ENCODE measurements at places on chromosomes 11 and 22.

GRCh38 chr22:47865626-47866025 is 1103.2 kb downstream of the TBC1D22A start:
- DNase-seq, result no peak

GRCh38 chr22:36753916-36754315 is 22.0 kb downstream of the IFT27 start:
- DNase-seq, result no peak

DNA sequence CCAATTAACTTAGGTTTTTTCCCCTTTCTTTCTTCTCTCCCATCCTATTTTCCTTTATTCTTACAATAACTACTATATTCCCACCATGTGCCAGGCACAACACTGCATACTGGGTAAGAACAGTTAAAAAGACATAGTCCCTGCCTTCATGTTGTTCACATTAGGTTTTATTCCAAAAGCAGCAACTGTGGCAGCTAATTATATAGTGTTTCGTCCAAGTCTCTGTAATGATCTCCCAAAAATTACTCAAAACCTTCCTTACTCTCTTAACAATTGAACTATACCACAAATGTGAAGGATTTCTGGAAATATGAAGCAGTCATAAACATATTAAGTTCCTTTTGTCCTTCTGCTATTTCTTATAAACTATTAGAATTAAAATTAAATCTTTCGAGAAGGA is 184.1 kb upstream of the C11orf58 start:
- no peak for DNase-seq

DNA sequence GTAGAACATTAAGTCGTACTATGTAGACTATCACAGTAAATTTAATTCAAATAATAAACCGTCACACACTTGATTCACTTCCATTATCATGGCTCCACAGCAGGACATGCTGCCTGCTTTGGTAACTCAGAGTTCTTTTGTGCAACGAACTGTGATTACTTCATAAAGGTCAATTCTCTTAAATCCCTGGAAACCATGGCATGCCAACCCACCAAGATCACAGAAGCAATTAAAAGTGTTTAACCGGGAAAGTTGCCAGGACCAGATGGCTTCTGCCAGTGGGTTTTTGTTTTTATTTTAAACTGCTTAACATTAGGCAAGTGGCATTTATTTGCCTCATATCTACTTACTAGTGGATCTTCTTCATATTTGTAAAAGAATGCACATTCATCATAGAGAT is 1162.1 kb downstream of the DLG2 start:
- DNase-seq, result no peak

- DNase-seq, result no peak
Observed at GRCh38 chr11:62921201-62921572, at the start of gene CHRM1. TSS of gene CHRM1 (minus strand) at chr11:62921363. CDS start at chr11:62911100, 10,263 bp downstream.

- no peak for DNase-seq
Observed at GRCh38 chr11:125346179-125346530, 149.9 kb downstream of the FEZ1 start.

DNA sequence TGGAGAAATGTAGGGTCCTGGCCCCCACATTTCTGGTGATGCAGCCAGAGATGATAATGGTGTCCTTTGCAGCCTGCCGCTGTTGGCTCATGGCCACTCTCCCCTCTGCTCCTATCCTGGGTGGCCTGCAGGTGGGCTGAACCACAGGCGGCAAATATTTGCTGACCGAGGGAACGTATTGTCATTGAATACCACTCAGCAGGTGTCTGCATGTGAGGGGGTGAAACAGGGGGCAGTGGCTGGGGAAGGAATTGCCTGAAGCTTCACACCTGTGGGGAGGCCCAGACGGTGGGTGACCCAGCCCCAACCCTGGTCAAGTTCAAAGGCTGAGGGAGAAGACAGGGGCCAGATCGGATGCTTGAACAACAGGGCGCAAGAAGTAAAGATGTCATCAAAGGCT is 73.3 kb upstream of the WNT11 start:
- DNase-seq, result no peak

DNA sequence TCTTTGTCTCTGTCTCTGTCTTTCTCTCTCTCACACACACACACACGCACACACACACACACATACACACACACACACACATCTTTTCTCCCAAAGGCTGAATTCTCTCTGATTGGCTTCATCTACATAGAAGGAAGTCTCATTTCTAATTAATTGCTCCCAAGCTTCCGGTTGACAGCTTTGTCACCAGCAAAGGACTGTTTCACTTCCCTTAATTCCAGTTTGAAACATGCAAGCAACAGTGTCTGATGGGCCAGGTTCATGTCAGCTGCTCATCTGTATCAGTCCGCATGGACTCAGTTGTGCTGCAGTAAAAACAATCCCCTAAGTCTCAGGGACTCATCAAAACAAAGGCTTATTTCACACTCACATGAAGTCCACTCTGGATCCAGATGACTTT is 16.2 kb upstream of the PVALB start:
- no peak for DNase-seq

DNA sequence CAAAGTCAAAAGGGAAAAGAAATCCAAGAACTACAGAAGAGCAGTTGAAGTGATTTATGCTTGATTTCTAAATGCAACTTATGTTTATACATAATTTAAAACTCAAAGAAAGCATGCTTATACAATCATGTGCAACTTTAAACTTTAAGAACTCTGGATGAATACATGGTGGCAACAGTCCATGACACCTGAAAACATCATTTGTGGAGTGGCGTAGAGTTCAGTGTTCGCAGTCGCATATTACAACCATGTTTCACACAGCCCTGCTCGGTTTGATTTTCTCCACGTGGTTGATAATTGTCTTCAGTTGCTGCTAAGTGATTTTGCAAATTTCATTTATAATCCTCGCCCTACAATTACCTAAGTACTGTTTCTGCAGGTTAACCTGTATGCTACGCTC is 45.4 kb downstream of the DKK3 start:
- DNase-seq, result no peak

DNA sequence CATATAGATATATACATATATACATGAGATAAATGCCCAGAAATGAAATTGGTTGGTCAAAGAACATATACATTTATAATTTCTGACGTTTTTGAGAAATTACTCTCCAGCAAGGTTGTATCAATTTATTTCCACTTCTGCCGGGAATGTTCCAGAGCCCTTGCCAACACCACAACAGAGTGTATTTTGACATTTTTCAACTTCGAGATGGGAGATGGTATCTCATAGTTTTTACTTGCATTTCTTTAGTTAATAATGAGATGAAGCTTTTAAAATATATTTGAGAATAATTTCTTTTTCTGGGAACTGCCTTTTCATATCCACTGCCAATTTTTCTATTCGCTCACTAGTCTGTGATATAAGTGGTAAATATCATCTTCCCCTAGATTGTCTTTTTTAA is 19.3 kb upstream of the CLMP start:
- DNase-seq, result no peak

DNA sequence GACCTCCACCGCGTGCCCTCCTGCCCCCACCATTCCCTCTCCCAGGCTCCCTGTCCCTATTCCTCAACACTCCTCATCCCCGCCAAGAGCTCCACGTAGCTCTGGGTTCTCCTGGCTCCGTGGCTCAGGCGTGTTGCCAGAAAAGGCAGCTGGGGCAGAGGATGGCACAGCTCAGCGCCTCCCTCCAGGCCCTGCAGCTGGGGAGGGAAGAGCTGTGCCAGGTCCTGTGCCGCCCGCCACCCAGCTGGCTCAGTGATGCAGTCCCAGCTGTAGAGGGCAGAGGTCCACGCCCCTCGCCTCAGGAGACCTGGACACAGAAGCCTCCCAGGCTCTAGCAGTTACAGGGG is 4.2 kb downstream of the ARHGAP1 start:
- DNase-seq, result no peak

DNA sequence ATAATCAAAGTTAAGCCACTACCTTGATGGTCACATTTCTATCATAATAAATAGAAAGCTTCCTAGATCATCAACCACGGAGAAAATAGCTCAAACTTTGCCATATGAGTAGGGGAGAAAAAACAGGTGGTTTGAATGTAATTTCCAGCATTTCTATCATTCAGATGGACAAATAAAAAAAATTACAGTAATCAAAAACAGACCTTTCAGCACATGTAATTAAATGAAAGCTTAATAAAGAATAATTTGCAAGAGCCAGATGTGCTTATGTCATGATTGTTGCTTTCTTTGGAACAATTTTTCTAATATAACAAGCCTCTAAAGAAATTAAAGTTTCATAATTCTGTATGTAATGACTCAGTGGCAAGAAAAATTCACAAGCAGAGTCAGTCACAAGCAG is 297.0 kb downstream of the SOX6 start:
- no peak for DNase-seq

- DNase-seq, result no peak
Observed at GRCh38 chr11:81220146-81220895, 1513.3 kb downstream of the FAM181B start.

DNA sequence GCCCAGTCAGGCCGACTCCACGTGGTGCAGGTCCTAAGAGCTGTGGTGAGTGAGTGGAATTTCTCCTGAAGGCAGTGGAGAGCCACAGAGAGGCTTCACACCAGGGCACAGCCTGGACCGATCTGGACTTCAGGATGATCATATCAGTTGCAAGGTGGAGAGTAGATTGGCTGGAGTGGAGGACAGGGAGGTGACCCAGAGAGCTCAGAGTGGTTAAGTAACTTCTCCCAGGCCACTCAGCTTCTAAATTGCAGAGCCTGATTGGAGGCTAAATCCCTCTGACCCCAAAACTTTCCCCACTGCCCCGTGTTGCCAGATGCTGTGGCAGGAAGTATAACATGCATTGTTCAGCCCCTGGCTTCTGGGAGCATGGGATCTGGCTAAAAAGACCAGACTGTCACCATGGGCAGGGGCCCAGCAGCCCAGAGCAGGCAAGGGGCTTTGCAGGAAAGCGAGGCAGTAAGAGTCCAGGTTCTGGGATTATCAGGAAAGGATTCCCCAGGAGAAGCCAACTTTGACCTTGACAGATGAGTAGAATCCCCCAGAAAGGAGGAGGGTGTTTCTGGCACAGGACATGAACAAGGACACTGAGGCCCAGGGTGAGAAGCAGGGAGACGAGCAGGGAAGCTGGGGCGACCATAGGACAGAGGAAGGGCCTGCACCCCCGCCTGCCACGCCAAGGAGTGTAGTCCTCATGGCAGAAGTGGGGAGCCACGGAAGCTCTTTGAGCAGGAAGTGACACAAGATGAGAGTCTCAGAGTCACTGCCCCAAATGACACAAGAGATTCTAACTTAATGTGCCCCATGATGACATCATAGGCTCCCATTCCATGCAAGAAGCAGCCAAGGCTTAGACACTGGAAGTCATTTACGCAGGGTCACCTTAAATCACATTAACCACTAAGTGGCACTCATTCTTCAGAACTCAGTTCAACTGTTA is 4.8 kb downstream of the SLC35C1 start:
- no peak for DNase-seq

DNA sequence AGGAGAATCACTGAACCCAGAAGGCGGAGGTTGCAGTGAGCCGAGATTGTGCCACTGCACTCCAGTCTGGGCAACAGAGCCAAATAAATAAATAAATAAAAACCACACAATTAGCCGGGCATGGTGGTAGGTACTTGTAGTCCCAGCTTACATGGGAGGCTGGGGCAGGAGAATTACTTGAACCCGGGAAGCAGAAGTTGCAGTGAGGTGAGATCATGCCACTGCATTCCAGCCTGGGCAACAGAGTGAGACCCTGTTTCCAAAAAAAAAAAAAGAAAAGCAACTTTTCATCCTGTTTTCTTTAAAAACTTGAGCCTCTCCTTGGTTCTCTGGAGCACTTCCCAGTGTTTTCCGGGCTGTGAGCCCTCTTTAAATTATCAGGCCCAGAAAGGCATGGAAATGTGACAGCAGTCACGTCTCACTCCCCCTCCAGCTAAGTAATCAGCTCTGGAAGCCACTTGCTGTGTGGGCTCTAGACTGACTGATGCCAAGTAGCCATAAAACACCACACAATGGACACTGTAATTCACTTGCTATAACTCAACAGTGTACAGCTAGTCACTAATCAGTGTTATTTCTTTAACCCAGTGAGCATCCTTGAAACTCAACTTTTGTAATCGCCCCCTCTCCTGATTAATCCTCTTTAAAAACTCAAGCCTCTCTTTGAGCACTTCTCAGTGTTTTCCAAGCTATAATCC is 13.0 kb upstream of the MCHR1 start:
- no peak for DNase-seq

- DNase-seq, result no peak
Observed at GRCh38 chr22:39439170-39439569, 17.6 kb upstream of the MGAT3 start.

GRCh38 chr11:6260207-6260726 is 629 bp downstream of the CCKBR start:
- no peak for DNase-seq

Measured in stimulated activated CD4-positive, alpha-beta T cell treated with anti-CD3 and anti-CD28 coated beads, Interleukin-1b, Interleukin-23, amount 100 ng/mL, for 1 hour (primary cell).